Spleen (tissue), 13 donors: ENCODE measurements at places on chromosomes 12 and 14. TPM values are rescaled to one million over a fixed set of nuclear protein-coding genes. Genes with fewer than 3 reads are reported as not detected.

GRCh38 chr12:13661005-13661887, 320.2 kb downstream of the GRIN2B start:
- DNase-seq = no peak

GRCh38 chr14:49954171-49954631, 61.3 kb downstream of the ARF6 start:
- no peak for DNase-seq

DNA sequence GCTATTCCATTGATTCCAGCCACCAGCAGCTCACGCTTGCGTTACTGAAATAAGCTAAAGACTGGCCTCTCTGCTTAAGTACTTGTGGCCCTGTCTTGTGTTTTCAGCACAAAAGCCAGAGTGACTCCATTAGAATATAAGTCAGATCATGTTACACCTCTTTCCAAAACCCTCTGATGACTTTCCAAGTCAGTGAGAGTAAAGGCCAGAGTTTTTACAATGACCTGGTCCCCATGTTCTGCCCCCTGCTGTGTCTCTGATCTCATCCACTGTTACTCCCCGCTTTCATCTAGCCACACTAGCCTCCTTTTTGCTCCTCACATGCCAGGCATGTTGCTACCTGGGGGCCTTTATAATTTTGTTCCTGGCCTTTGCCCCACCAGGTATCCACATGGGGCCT, 6.9 kb upstream of the CKAP4 start:
- DNase-seq = no peak

- no peak for DNase-seq
Measured at GRCh38 chr12:24860546-24860945, 88.4 kb downstream of the BCAT1 start.

- no peak for DNase-seq
Measured at GRCh38 chr12:119592232-119592631, 1.3 kb upstream of the TMEM233 start.

DNA sequence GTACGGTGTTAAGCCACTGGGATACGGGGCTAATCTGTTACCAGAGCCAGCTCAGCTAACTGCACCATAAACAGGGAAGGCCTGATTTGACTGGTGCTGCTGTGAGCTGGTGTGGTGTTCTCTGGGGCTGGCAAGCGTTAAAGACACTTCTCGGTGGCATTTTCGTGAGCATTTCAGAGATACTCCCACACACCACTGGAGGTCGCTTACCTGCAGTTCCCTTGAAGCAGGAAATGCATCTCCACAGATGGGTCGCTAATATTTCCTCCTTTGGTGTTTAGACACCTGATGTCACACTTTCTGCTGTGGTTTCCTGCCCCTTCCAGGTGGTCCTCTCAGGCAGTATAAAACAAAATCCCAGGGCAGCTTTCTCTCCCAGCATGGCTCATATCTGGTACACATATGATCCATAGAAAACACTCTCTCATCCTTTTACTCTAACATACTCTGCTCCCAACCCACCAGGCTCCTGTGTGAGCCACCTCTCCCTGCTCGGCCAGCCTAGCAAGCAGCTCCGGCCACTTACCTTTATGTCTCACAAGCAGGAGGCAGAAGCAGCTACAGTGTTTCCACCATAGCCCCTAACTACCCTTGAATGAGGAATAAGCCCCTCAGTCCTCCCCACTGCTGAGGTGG, 129.9 kb upstream of the GRIN2B start:
- no peak for DNase-seq

Gene GPR68
- total RNA-seq = 2.6 TPM

Gene KRT82
- not detected for total RNA-seq

Gene TRPV4
- total RNA-seq = 8.0 TPM

Gene E2F7
- total RNA-seq = 0.19 TPM

Gene ADCY4
- total RNA-seq = 68.7 TPM

Gene COPZ1
- 71.1 TPM for total RNA-seq
